Activated CD8-positive, alpha-beta memory T cell treated with anti-CD3 and anti-CD28 coated beads, Interleukin-2, amount 50 U/mL, for 48 hours (primary cell): ENCODE measurements at places on chromosomes 1 and 21.
A peak's percentile ranks its signal among the peaks of the same experiment; 100 is the strongest.

- no peak for DNase-seq
Measured at GRCh38 chr21:17660452-17660851, 47.8 kb upstream of the BTG3 start.

DNA sequence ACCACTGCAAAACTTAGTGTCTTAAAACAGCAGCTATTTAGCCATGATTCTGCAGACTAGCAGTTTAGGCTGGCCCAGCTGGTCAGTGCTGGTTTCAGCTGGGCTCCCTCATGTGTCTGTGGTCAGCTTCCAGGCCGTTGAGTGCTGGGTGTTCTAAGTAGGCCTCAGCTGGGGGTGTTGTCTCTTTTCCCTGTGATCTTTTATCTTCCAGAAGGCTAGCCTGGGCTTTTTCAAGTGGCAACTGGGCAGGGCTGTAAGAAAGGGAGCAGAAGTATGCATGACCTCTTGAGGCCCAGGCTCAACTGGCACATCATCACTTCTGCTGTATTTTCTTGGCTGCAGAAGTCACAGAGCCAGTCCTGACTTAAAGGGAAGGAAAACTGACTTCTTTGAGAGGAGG, 136.1 kb downstream of the KIF26B start:
- no peak for DNase-seq

DNA sequence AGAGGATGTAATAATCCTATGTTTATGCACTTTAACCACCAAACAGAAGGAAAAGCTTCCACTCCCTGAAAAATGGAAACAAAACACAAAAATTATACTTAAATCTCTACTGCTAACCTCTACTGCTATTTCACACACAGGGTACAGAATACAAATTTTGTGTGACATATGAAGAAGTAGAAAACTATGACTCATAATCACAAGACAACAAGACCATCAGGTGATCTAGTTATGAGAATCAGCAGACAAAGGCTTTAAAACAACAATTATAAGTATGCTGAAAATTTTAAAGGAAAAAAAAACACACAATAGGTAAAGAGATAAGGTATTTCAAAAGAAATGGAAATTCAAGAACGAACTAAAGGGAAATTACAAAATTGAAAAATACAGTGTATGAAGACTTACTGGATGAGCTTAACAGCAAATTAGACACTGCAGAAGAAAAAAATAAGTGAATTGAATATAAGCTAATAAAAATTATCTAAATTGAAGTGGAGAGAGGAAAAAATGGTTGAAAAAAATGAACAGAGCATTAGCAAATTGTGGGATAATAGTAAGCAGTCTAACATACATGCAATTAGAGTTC, 13.6 kb upstream of the NAV1 start:
- DNase-seq: no peak

- DNase-seq: no peak
Measured at GRCh38 chr1:31904339-31905092, 33.7 kb downstream of the PTP4A2 start.

DNA sequence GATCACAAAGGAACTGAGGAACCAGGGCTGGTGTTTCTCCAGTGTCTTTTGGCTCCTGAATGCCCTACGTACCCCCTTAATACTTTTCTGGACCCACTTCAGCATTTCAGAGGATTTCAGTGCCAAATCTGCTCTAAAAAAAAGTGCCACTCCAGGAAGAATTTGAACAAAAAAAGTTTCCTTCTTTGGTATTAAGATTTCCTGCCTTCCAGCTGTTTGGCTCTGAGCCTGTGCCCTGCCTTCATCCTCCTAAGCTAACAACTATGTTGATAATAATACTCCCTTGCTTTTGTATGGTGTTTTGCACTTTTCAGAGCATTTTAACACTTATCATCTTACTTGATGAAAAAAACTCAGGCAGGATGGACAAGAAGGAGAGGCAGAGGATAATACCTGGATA, 11.0 kb upstream of the RIMS3 start:
- no peak for DNase-seq

GRCh38 chr1:228471762-228472398, 15.3 kb upstream of the RNF187 start:
- no peak for DNase-seq

DNA sequence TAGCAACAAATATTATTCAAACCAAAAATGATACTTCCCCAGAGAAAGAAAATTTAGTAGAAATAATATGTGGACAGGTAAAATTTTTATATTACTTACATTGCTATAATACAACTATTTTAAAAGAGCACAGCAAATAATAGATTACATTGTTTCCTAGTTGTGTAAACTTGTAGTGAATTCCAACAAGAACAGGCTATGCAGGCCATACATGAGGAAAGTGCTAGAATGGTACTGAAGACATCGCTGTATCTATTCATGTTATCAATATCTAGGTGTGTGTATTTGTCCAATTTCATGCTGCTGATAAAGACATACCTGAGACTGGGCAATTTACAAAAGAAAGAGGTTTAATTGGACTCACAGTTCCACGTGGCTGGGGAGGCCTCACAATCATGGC, 47.9 kb upstream of the ADGRL2 start:
- DNase-seq: no peak

GRCh38 chr1:21700094-21700493, 30.9 kb upstream of the RAP1GAP start:
- DNase-seq: no peak

DNA sequence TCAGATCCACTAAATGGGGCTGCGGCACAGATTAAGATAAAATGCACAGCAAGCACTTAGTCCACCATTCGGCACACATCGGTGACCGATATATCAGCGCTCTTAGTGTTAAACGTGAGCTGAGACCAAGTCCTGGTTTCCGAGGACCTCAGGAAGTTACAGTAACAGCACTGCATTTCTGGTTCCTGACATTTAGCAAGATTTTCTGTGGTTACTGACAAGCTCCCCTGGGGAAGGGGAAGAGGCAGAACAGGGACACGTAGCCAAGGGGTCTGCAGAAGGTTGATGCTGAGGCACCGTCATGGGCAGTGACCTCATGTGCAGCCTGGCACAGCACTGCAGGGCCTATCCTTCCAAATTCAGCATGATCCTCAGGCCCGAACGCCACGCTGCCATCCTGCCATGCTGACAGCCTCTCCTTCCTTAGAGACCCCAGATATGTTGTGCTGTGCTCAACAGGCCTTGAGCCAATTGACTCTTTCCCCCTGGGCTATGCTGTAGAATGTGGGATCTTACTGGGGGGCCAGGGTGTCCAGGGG, 13.4 kb upstream of the PEF1 start:
- DNase-seq: no peak

DNA sequence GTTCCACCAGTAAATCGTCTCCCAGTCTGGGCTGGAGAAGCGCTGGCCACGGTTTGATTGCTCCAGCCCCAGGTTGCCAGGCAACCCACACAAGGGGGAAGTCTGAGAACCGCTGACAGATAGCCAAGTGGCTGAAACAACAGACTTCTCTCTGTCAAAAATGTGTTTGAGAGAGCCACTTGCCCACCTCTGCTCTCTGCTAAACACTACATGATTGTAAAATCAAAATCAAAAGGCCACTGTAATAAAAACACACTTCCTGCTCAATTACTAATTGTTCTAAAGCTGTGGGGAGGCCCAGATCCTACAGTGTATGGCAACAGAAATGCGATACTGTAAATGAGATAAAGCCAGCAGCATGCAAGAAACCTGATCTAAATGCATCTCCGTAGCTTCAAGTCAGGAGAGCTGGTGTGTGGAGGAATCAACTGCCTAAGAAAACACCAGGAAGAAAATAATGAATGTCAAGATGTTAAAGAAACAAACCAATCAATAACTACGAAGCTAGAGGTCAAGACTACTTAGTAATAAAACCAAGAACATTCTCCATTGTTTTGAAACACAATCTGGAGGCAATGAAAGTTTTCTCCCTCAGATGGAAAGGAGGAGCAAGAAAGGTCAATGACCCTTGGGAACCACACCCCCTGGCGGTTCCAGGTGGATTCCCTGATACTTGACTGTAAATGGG, 121.2 kb downstream of the SLC45A1 start:
- no peak for DNase-seq

- no peak for DNase-seq
Measured at GRCh38 chr1:96357141-96357765, 364.3 kb upstream of the PTBP2 start.

GRCh38 chr1:114587203-114587991, 6.0 kb upstream of the BCAS2 start:
- DNase-seq: no peak

DNA sequence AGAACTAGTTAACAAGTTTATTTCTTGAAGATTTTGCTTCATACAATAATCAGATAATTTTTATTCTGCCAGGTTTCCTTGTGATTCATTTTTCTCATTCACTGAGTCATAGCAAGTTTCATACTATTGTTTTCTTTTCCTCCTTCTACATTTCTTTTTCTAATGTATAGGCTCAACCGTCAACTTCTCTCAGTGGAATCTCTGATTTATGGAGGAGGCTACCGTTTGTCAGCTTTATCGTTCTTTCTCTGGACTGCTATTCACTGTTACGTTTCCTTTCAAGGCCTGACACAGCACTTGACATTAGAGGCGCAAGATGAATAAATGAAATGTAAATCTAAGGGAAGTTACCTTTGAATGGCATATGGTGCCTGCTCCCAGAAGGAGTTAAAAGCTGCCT, 284.3 kb upstream of the NR5A2 start:
- no peak for DNase-seq

GRCh38 chr1:14120895-14121294, 420.9 kb downstream of the PRDM2 start:
- no peak for DNase-seq

GRCh38 chr1:86538775-86539174, 8.1 kb upstream of the CLCA4 start:
- no peak for DNase-seq

GRCh38 chr1:205442051-205442725, 13.7 kb downstream of the BLACAT1 start:
- no peak for DNase-seq

- no peak for DNase-seq
Measured at GRCh38 chr1:85019994-85020393, 23.1 kb upstream of the MCOLN2 start.

DNA sequence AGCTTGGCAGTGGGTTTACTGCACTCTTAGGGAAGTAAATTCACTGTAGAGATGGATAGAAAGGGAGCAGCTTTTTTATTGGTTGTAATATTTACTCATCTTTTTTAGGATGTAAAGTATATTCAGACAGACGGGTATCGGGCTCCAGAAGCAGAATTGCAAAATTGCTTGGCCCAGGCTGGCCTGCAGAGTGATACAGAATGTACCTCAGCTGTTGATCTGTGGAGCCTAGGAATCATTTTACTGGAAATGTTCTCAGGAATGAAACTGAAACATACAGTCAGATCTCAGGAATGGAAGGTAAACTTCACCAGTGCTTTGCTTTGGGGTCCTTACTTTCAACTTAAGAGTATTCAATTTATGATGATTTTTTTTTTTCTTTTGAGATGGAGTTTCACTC, 3.2 kb downstream of the UHMK1 start:
- DNase-seq: no peak

- no peak for DNase-seq
Measured at GRCh38 chr21:20351138-20351537, 647.1 kb upstream of the NCAM2 start.

GRCh38 chr1:21162740-21163464, 13.8 kb downstream of the EIF4G3 start:
- DNase-seq: no peak

DNA sequence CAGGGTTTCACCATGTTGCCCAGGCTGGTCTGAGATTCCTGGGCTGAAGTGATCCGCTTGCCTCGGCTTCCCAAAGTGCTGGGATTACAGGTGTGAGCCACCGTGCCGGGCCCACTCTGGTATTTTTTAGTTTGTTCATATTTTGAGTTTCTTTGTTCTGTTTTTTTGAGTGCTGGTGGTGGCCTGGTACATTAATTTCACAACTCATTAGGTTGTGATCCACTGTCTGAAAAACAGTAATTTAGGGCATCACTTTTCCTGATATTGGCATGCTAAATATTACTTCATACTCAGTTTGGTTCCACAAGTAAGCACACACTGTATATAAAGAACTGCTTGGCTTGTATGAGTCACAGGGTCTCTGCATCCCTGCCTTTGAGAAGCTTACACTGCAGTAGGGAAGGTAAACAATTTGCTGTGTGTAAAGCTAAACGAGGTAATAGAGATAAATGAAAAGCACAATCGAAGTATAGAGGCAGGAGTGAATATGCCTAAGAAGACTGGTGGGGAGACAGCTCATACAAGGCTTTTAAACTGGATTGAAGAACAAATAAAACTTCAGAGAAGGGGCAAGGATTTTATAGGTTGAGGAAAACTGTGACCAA, 7.7 kb downstream of the SNX27 start:
- DNase-seq: no peak

DNA sequence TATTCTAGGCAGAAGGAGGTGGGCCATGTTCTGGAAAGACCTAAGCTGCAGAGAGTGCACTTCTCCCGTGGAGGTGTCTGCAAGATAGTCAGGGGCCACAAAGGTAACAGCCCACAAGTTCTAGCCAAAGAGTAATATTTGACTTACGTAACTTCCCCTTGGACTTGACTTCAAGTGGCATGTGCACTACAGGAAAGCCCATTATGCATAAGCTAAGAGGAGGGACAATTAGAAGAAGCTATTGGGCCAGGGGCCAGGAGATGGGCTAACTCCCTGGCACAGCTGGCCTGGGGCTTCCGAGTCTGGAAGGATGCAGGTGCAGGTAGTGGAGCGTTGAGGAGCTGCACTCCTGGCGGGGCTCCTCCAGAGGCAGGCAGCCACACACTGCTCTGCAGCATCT, 58.3 kb downstream of the ERG start:
- DNase-seq: no peak

DNA sequence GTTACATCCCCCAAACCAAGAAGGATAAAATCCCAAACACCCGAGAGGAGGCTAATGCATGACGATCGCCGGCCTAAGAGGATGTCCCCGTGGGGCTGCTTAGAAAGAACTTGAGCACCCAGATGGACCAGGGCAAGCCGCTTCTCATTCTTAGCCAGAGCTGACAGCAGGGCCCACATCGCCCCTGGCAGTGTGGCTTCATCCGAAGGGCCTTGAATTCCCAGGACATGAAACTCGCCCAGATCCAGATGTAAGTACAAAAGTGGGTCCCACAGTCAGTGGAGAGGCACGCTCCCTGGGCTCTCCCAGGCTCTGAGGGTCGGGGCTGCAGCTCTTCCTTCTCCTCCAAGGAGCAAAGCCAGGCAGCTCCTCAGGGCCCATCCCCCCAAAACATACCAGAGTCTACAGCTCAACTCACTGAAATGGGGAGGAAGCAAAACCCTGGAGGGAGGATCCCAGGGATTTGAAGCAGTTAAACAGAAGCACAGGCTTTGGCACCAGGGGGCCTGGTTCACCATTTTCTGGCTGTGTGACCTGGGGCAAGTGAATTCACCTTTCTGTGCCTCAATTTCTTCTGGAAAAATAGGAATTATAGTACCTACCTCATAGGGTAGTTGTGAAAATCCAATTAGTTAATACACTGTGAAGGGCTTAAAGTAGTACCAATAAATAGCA, 85.6 kb downstream of the MAN1C1 start:
- DNase-seq: no peak

DNA sequence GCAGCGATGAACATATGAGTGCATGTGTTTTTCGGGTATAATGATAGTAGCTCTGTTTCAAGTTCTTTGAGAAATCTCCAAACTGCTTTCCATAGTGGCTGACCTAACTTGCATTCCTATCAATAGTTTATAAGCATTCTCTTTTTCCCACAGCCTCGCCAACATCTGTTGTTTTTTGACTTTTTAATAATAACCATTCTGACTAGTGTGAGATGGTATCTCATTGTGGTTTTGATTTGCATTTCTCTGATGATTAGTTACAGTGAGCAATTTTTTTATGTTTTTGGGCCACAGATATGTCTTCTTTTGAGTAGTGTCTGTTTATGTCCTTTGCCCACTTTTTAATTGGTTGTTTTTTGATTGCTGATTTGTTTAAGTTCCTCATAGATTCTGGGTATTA, 10.6 kb upstream of the RUNX1 start:
- no peak for DNase-seq

GRCh38 chr1:23751050-23751814, 8.0 kb downstream of the ELOA start:
- DNase-seq: peak; percentile 59
